Vagina (tissue), 2 donors: ENCODE measurements at places on chromosomes 7 and 10.
A peak's percentile ranks its signal among the peaks of the same experiment; 100 is the strongest.

- peak overlapping the region; percentile 34 for H3K27ac ChIP-seq
- no peaks in the 10 kb centered on the region for H3K36me3 ChIP-seq
- peaks cover 39% of the 10 kb centered on the region for H3K4me1 ChIP-seq
- H3K4me3 ChIP-seq, result no peak overlapping the region
- no peak for DNase-seq
Measured at GRCh38 chr7:92809397-92809759, 27.0 kb downstream of the CDK6 start.

DNA sequence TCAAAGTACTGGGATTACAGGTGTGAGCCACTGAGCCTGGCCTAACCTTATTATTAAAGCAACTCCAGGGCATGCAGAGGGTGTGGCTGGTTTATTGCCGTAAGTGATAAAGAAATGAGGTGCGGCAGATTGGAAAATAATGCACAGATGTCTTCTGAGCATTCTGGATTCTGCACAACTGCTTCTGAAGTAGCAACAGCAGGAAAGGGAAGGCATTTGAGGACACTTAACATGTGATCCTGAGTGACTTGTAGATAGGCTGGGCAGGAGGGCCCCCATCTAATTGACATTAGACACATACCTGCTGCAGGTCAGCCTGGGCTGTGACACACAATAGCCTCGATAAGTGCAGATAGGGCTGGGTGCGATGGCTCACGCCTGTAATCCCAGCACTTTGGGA is 5.6 kb downstream of the RHBDD2 start:
- H3K36me3 ChIP-seq, result peaks cover 2% of the 10 kb centered on the region
- H3K27ac ChIP-seq, result no peak overlapping the region
- peaks cover 25% of the 10 kb centered on the region for H3K4me1 ChIP-seq
- no peak overlapping the region for H3K4me3 ChIP-seq
- H3K27me3 ChIP-seq, result no peaks in the 10 kb centered on the region

DNA sequence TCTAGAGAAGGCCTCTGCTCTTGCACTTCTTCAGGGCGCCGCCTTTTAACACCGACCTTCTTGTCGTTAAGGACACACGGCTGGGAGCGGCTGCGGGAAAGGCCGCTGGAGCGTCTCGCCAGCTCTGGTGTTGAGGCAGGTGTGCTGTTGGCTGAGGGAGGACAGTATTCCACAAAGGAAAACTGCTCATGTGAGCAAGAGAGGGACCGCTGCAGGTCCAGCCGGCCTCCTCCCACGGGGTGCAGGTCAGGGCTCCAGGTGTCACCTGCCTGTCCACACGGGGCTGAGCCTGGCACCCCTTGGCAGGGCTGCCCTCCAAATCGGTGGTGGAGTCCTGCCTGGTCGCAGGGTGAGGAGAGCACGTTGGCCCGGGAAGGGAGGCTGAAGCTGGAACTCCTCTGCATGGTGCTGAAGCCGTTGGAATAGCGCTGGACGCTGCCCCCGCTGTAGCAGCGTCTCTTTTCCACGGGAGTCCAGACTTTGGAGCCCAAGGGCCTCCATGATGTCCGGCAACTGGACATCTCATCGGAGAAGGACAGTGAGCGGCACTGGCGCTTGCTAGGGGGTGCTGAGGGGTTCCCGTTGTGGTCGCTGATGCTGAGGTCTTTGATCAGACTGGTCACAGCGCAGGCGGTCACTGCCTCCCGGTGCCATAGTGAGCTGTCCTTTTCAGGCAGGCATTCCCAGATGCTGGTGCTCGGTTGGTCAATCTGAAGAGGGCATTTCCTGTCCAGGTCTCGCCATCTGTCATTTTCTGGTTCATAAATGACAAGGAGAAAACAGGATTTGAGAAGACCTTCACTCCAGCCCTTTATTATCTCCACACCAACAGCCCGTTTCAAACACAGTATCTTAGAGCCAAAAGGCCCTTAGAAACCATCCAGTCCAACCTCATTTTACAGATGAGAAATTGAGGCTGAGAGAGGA is 62.3 kb downstream of the FAM53B start:
- peaks cover 23% of the 10 kb centered on the region for H3K36me3 ChIP-seq
- H3K27me3 ChIP-seq, result no peaks in the 10 kb centered on the region
- H3K4me1 ChIP-seq, result peaks cover 78% of the 10 kb centered on the region
- no peak overlapping the region for H3K4me3 ChIP-seq

DNA sequence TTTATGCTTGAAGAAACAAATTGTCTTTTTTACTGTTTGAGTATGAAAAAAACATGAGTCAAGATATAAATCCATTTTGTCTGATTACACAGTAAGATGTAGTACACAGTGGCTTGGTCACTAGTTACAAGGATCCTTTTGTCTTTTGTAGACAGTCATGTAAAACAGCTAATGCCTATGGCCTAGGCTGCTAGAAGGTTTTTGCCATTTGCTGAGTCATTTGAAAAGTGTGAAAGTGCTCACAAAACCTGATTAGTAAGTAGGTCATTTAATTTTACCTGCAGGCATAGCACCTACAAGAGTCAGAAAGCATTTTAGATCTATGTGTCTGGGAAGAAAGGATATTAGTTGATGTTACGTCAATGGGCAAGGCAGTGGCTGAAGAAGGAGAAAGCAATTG is 819.4 kb downstream of the MAGI2 start:
- no peak overlapping the region for H3K4me3 ChIP-seq
- H3K27me3 ChIP-seq, result no peaks in the 10 kb centered on the region
- no peak for DNase-seq
- no peaks in the 10 kb centered on the region for H3K4me1 ChIP-seq
- H3K36me3 ChIP-seq, result no peaks in the 10 kb centered on the region

GRCh38 chr7:22895828-22896165 is 73.1 kb upstream of the TOMM7 start:
- no peak overlapping the region for H3K27ac ChIP-seq
- H3K4me3 ChIP-seq, result no peak overlapping the region
- H3K4me1 ChIP-seq, result no peaks in the 10 kb centered on the region

DNA sequence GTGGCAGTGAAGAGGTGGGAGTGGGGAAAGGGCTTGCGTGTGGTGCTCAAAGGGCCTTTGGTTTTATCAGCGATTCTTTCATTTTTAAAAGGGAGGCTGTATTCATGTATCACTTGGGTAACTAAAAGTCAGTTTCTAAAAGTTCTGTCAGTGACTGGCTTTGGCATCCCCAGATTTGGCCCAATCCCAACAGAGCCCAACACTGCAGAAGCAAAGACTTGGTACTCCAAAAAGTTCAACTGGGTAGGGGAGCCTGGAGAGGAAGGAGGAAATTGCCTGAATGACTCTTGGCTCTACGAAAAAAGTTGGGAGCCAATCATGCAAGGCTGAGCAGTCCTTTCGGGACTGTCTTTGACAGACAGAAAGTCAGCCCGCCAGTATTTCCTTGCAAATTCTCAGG is 54.5 kb upstream of the COL13A1 start:
- no peak for DNase-seq
- H3K4me1 ChIP-seq, result no peaks in the 10 kb centered on the region
- no peaks in the 10 kb centered on the region for H3K27me3 ChIP-seq
- no peak overlapping the region for H3K27ac ChIP-seq

DNA sequence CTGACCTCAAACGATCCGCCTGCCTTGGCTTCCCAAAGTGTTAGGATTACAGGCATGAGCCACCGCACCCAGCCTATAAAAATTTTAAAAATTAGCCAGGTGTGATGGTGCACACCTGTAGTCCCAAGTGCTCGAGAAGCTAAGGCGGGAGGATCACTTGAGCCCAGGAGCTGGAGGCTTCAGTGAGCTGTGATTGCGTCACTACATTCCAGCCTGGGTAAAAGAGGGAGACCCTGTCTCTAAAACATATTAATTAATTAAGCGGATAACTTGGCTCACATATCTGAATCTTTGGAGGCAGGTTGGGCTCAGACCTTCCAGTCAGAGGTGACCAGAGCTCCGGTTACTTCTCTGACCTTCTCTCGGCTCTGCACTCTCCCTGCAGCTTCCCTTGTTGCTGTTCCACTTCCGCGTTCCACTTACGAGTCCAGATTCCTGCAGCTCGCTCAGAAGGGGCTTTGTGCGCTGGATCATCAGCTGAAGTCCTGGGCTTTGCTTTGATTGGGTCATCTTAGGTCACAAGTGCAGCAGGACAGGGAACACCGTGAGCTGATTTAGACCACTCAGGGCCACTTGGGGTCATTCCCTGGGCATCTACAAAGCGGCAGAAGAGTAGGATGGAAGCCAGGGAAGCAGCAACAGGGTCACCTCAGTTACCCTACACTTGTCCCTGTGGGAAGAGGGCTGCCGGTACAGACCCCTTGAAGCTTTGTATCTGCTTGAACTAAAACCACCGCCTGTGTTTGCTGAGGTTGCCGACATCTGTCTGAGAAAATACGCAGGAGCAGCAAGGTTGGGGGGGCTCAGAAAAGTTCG is 2.0 kb upstream of the ARPC1B start:
- H3K27ac ChIP-seq, result peak overlapping the region; percentile 44
- no peak for DNase-seq
- H3K4me3 ChIP-seq, result no peak overlapping the region
- no peaks in the 10 kb centered on the region for H3K36me3 ChIP-seq
- no peaks in the 10 kb centered on the region for H3K27me3 ChIP-seq

DNA sequence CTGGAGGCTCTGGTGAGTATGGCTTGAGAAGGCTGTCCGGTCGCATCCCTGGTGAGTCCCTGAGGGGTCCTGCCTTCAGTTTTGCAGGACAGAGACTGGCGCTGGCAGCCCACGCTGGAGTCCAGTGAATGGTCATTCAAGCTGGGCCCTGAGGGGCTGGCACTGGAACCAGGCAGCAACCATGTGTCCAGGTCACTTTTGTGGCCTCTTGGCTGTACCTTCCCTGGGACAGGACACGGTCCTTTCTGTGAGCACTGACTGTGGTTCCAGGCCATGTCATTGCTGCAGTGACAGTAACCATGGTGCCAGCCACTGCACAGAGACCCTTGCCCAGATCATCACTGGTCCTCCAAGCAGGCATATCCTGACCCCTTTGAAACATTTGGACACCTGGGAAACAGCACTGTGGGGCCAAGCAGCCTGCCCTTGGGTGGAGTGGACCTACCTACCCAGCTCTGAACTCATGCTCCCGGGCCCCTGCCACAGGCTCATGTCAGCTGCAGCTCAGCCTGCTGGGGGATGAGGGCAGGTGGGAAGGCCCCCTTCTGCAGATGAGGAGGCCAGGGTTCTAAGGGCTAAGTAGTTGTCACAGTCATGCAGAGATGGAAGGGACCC is 72.1 kb downstream of the ADCY1 start:
- no peaks in the 10 kb centered on the region for H3K4me1 ChIP-seq
- no peaks in the 10 kb centered on the region for H3K36me3 ChIP-seq
- H3K4me3 ChIP-seq, result no peak overlapping the region
- H3K27me3 ChIP-seq, result no peaks in the 10 kb centered on the region

GRCh38 chr7:123847868-123848267 is 2.9 kb downstream of the HYAL4 start:
- H3K27me3 ChIP-seq, result no peaks in the 10 kb centered on the region
- no peak overlapping the region for H3K4me3 ChIP-seq
- H3K36me3 ChIP-seq, result no peaks in the 10 kb centered on the region
- no peak for DNase-seq

- DNase-seq, result no peak
- no peaks in the 10 kb centered on the region for H3K36me3 ChIP-seq
- no peak overlapping the region for H3K4me3 ChIP-seq
- H3K4me1 ChIP-seq, result no peaks in the 10 kb centered on the region
Measured at GRCh38 chr7:153354071-153354470, 594.5 kb downstream of the ACTR3B start.

GRCh38 chr10:5896208-5897052 is 6.4 kb downstream of the FBH1 start:
- DNase-seq, result no peak
- peaks cover 16% of the 10 kb centered on the region for H3K4me1 ChIP-seq
- no peak overlapping the region for H3K4me3 ChIP-seq
- H3K36me3 ChIP-seq, result no peaks in the 10 kb centered on the region
- no peak overlapping the region for H3K27ac ChIP-seq
- H3K27me3 ChIP-seq, result no peaks in the 10 kb centered on the region

- H3K27me3 ChIP-seq, result no peaks in the 10 kb centered on the region
- DNase-seq, result no peak
- no peak overlapping the region for H3K27ac ChIP-seq
- H3K36me3 ChIP-seq, result no peaks in the 10 kb centered on the region
Measured at GRCh38 chr10:36591436-36591835, 534.0 kb upstream of the ANKRD30A start.

- no peak for DNase-seq
- H3K36me3 ChIP-seq, result no peaks in the 10 kb centered on the region
- peaks cover 39% of the 10 kb centered on the region for H3K4me1 ChIP-seq
- peak overlapping the region; percentile 83 for H3K27ac ChIP-seq
- peak overlapping the region; percentile 49 for H3K4me3 ChIP-seq
Measured at GRCh38 chr7:134891696-134892678, 94.3 kb upstream of the AGBL3 start.

DNA sequence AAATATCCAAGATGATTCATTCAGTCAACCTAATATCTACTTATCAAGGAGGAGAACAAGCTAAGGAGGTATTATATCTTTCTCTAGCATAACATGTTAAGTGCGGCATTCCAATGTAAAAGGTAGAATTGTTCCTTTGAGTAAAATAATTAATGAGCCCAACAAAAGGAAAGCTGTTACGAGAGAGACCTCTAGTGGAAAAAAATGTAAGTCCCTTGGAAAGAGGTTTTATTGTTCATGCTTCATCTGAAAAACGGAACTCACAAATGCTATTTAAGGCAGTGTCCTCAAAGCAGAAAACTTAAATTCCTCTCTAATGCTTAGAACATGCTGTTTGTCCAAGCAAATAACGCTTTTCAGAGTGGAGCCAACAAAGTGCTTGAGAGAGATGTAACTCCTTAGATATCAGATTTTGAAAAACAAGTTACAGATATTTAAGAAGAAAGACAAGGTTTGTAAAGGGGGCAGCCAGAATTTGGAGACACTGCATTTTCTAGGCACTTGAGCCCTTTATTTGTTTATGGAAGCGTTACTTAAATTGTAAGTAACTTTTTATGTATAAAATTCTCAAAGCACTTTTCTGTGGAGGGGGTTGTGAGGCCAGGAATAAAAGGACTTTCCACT is 119.9 kb downstream of the TFEC start:
- H3K36me3 ChIP-seq, result no peaks in the 10 kb centered on the region
- H3K27me3 ChIP-seq, result no peaks in the 10 kb centered on the region
- no peak for DNase-seq
- no peak overlapping the region for H3K27ac ChIP-seq

- peaks cover 7% of the 10 kb centered on the region for H3K4me1 ChIP-seq
- no peak for DNase-seq
- H3K27ac ChIP-seq, result no peak overlapping the region
- H3K4me3 ChIP-seq, result no peak overlapping the region
- H3K27me3 ChIP-seq, result no peaks in the 10 kb centered on the region
- H3K36me3 ChIP-seq, result no peaks in the 10 kb centered on the region
Measured at GRCh38 chr7:22435105-22435504, 64.9 kb downstream of the STEAP1B start.
